ENCODE measurements at places on chromosomes 2 and 18. TPM values are rescaled to one million over a fixed set of nuclear protein-coding genes. Genes with fewer than 3 reads are reported as not detected.

The SPATS2L gene
- 76.1 TPM for total RNA-seq

The ABCG5 gene
- total RNA-seq: not detected

The SNRNP27 gene
- total RNA-seq: 49.3 TPM

The KIAA1328 gene
- total RNA-seq: 2.3 TPM

The FAM161A gene
- total RNA-seq: 0.78 TPM

The COL3A1 gene
- total RNA-seq: 54.2 TPM

The PARD3B gene
- 10.3 TPM for total RNA-seq

The TPO gene
- total RNA-seq: not detected

The TNFAIP6 gene
- 0.82 TPM for total RNA-seq

The CCDC74B gene
- total RNA-seq: 2.2 TPM

The MAPK4 gene
- 0.05 TPM for total RNA-seq

The CNOT9 gene
- 72.8 TPM for total RNA-seq

The RUFY4 gene
- total RNA-seq: not detected

The CBLN2 gene
- total RNA-seq: 0.47 TPM

The CCL20 gene
- total RNA-seq: 6.0 TPM

The DPYSL5 gene
- total RNA-seq: not detected

GRCh38 chr18:8661754-8662559, 43.4 kb upstream of the MTCL1 start:
- DNase-seq: no peak

DNA sequence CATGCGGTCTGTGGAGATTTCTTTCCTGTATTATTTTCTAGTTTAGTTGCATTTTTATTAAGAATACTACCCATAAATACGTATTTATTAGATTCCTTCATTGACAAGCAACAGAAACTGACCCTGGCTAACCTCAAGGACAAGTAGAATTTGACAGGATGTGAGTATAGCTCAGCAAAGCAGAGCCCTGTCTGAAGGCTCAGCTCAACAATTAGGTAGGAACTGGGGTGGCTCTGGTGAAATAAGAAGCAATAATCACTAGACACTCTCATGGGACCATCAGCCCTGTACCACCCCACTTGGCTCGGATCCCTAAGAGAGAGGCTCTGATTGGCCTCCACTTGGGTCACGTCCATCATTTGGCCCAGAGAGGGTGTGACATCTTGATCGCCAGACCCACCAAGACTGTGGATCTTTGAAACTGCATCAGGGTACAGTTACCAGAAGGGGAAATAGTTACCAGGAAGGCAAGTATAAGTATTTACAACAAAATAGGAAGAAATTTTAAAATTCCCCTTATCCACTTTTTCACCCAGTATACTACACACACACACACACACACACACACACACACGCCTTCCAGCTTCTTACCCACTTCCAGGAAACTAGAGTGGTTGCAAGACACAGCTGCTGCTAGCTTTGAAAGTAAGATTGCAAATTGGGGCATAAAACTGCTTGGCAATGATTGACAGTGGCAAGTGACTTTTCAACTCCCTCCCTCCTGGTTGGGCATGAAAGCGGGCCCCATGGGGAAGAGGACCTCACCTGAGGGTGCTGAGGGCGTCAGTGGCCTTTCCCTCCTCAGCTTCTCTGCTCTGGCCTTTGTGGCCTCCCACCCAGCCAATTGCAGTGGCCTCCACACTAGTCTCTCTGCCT, 41.8 kb downstream of the KCTD18 start:
- DNase-seq: no peak

DNA sequence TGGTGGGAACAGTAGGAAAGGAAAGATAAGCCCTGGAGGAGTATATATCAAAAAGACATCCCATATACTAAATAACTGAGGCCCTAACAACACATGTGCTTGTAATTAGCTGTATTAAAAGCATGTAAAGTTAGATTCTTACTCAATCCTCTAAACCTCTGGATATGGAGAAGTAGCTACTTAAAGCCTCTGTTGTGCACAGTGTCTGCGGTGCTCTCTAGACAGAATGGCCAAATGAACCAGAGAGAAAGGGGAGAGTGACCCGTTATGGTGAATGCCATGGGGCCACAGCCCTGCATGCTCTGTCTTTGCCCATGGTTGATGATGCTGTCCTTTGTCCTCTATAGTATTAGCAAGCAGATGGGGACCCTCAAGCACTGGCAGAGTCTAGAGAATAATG, 104.4 kb upstream of the SLC8A1 start:
- DNase-seq: no peak

GRCh38 chr18:41949206-41949920, 5.7 kb upstream of the PIK3C3 start:
- no peak for DNase-seq

GRCh38 chr18:23861805-23862470, 152.6 kb upstream of the TTC39C start:
- DNase-seq: no peak

DNA sequence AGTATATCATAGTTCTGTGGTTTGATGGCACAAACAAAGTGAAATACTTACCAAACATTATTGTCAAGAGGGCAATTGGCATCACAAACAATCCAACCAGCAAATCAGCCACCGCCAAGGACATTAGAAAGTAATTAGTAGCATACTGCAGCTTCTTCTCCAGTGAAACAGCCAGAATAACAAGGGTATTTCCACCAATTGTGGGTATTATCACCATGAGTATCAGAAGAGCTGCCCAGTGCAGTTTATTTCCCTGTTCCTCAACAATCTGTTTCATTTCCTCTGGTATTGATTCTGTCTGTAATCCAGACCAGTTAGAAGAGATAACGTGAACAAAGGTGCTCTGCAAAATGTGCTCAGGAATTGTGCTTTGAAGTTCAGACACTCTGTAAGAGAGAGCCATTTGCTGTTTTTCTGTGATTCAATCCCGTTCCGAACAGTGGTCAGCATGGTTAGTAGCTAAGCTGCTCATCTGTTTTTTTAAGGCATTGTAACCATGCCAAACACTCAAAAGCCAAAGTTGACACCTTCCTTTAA, 1.4 kb downstream of the HTR2B start:
- no peak for DNase-seq

DNA sequence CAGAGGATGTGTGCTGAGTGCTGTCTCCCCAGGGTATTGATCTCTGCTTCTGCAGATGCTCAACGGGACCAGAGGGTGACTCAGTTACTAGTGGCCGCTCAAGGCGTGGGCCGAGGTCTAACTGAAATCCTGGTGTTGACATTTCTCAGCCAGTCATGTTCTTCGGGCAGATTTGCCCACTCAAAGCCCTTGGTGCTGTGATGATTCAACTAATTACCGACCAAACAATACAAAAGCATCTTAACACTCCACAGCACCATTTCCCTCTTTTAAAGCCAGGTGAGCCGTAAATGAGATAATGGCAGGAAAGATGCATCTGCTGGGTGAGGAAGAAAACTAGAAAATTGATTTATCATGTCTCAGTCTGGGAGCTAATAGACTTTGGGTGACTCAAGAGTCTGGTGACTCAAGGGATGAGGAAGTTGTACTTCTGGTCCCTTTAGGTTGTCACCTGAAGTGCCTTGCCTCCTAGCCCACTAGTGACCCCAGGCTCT, 32.7 kb upstream of the PRLH start:
- no peak for DNase-seq

- DNase-seq: no peak
These were observed at the start of gene PXDN for GRCh38 chr2:1744446-1745170. PXDN (minus strand) TSS chr2:1744515; CDS start chr2:1744455, 60 bp downstream.

DNA sequence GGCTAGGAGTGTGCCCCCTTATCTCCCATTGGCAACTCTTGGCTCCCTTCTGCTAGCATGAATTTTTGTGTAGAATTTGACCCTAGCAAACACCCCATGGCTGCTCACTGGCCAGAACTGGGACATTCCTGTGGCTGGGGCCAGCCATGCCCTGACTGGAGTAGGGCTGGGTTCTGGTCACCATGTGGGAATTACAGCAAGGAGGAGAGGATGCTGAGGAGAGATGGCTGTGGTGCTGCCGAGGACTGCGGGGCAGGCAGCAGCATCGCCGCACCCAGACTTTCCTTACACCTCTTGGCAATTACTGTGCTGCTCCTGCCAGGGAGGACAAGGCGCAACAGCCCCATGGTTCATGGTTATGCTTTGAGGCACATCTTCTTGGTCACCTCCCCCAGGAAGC, 12.7 kb downstream of the KCNF1 start:
- DNase-seq: no peak

GRCh38 chr2:215405722-215406581, 29.9 kb downstream of the FN1 start:
- no peak for DNase-seq

- DNase-seq: no peak
These were observed 39.4 kb upstream of the ZNF804A start for GRCh38 chr2:184558713-184559464.

GRCh38 chr2:63983986-63984605, 35.1 kb downstream of the VPS54 start:
- DNase-seq: no peak

DNA sequence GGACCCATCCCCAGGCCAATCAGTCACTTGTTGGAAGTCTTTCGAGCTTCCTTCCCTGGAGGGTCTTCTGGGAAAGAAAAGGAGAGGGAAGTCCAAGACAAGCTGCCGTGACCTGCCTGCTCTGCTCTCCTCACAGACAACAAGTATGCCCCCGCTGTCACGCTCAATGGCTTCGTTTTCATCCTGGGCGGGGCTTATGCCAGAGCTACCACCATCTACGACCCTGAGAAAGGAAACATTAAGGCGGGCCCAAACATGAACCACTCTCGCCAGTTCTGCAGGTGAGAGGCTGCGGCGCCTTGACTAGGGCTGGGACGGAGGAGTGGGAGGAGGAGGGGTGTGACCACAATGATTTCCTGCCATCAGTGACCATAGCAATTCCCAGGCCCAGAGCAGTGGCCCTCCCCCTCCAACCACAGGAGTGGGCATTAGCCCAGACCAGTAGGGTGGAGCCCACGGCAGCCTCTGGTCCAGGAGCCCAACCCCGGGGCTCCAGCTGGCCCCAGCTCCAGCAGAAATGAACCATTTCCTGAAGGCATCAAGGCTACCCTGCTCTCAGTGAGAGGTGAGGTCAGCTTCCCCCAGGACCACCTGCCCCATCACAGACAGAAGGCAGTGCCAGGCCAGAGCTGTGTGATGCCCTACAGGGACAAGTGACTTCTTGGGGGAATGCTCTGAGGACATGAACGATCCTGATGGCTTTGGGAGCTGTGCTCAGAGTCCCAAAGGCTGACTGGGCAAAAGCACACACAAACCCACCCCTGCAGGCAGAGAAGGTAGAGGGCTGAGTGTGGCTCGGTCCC, 223.1 kb downstream of the ATAD2B start:
- DNase-seq: no peak

GRCh38 chr18:47701134-47701533, 229.3 kb downstream of the SMAD2 start:
- no peak for DNase-seq

GRCh38 chr2:118185210-118186109, 97.2 kb downstream of the INSIG2 start:
- DNase-seq: no peak

- DNase-seq: no peak
These were observed 318.5 kb downstream of the GRB14 start for GRCh38 chr2:164302786-164303185.

DNA sequence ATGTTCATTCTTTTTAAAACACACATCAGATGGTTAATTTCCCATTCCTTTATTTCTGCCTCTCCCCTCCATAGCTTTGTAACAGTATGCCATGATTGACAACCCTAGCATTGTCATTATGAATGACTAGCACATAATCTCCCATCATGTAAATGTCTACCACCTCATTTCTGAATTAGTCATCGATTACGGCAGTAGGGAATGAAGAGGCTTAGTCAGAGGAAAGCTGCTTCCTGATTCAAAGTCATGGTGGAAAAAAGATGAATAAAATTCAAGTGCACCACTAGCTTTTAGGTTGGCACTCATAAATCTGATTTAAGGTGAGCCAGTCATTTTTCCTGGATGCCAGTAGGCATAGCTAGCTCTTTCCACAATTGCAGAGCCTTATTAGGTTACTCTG, 19.1 kb upstream of the ACMSD start:
- no peak for DNase-seq

Measured in glomerular endothelial cell (primary cell).